ENCODE measurements at places on chromosomes 7 and 10.

DNA sequence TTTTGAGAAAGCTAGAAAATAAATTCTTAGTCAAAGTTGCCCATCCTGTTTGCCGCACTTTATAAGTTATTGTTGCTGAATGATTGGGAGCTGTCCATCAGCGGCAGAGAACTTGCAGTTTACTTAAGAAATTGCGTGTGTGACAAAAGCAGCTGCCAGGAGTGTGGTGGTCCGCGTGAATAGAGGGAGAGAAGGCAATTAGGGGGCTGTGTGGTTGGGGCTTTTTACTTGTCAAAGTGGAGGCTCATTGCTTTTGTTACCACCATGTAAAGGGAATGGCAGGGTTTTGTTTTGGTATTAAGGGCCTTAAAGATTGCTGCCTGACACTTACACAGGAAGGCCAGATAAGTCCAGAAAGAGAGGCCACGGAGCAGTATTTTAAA, 177.8 kb downstream of the TCF7L2 start:
- no peak for DNase-seq

DNA sequence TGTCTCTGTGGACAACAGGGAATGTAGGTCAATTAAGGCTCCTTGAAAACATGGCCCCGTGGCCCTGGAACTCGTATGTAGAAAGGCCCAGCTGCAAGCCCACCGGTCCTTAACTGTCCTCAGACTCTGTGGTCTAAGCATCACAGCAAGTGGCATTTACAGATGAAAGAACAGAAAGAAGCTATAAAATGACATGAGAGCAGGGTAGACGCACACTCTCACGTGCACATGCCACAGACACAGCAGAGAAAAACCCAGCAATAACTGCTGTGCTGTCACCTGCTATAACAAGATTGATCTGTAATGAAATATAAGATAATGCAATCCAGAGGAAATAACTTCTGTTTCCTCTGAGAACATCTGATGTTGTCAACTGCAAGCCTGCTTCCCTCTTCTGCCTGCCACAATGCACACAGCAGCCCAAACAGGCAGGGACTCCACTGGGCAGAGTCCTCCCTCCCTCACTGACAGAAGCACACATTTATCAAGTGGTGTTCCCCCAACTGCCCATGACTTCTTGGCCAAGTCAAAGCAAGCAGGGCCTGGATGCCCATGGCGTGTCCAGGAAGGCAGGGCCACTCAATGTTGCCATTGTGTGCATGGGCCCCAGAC, 63.9 kb downstream of the GFRA1 start:
- DNase-seq, result no peak

DNA sequence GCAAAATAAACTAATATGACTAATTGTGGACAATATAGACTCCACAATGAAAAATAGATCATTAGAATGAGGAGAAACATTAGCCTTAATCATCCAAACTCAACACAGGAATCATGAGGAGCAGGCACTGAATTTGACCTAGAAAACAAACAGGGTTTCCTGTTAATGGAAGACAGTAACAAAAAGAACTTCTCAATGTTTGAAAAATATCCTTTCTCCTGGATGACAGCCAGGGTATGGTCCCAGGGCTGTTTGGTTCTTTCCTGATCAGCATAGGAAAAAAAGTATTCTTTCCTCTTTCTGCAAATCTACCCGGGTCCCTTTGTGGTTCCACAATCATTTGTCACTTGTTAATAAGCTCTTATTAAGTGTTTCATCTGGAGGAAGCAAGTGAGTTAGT, 145.3 kb upstream of the SVIL start:
- DNase-seq, result no peak

DNA sequence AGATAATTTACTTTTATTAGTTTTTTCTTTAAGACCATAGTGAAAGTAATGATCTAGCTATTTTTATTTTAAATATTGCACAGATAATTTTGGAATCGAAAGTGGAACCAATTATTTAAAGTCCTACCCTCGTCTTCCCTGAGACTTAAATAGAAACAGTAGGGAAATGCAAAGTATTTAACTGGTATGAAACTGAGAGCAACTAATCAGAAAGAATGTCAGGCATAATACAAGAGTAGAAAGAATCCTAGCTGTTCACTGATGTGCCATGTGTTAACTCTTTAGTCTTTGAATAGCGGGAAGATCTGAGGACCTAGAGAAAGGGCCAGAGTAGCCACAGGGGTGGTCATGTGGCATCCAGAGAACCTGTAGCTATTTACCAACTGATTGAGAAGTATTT, 630.0 kb downstream of the NRG3 start:
- DNase-seq, result no peak

DNA sequence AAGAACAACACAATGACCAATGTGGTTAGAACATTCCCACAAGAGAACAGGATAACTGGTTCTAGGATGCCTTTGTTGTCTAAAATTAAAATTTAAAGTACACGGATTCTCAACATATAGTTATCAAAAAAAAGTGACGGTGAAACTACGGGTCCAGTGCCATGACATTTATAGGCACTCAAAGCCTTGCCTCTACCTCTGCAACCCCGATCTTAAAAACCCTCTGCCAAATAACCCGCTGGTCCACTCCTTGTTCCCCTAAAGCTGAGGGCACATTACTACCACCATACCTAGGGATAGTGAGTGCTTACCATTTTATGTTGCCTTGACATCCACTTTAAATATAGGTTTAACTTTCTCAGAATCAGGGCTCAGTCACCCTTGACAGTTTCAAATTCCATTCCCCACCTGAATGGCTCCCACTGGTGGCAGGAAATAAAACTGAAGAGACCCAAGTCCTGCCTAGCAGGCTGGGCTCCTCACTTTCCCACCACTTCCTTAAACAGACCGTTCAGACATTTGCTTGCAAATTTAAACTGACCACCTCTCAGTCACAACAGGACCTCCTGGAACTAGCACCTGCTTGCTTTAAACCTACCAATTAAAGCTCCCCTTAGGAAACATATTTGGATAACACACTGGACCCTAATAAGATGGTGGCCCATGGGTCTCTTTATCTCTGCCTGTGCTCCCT, 169.9 kb upstream of the ASAH2 start:
- peak; percentile 20 for DNase-seq

GRCh38 chr10:47050618-47051455, 139.6 kb downstream of the PTPN20 start:
- DNase-seq, result peak; percentile 12

DNA sequence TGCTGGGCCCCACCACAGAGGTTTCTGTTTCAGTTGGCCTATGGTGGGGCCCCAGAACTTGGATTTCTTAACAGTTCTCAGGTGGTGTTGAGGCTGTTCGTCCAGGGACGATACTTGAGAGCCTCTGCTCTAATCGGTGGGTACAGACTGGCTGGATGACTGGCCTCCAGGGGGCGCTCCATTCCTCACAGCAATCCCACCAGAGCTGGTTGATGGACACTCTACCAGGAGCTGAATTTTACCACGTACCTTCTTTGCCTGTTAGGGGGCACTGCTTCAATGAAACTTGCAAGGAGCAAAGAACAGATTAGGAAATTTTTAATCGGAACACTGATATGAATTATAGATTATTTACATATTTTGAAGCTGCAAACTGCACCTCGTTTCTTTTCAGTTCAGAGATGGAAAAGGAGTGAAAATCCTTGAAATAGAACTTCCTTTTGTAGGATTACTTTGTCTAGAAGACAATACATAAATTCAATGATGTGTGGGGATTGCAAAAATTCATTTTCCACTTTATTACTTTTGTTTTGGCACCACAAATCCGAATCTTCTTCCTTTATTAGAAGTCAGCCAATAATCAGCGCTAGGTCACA, 44.8 kb downstream of the KBTBD2 start:
- DNase-seq, result peak; percentile 64

- DNase-seq, result peak; percentile 55
These were observed 78.0 kb downstream of the MKI67 start for GRCh38 chr10:128047991-128048818.

DNA sequence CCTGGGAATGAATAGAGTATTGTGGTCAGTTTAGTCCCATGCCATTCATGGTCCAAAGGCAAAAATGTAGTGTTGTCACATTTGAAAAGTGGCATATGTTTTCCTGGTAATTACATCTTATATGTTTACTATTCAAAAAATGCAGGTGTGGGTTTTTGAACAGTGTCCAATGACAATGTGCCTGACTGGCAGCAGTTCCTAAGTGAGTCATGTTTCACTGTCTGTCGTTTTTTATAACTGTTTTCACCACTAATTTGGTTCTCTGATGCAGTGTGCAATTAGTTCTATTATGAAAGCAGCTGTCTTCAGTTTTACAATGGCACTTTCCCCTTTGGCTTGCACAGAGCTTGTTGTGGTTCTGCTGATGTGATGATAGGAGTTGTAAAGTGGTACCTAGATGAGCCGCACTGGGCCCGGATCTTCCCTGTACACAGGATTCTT, 162.3 kb downstream of the SEM1 start:
- no peak for DNase-seq

GRCh38 chr7:106744563-106745091, 83.7 kb upstream of the CCDC71L start:
- DNase-seq, result no peak

DNA sequence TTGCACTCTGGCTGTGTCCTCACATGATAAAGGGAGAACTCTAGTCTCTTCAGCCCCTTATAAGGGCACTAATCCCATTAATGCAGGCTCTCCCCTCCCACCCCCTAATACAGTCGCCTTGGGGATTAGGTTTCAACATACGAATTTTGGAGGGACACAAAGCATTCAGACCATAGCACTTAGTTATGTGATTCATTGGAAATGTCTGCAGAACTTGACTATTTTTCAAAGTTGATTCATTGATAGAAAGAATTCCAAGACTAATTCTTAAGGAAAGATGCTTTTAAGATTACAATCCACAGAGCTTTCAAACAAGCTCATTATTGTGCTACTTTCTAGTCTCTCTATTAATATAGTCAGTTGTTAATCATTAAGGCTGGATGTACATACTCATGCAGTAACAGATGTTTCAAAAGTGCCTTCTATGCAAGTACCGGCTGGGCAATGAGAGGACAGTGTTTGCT, 85.3 kb upstream of the RPA3 start:
- no peak for DNase-seq

- no peak for DNase-seq
These were observed 581.3 kb downstream of the XPNPEP1 start for GRCh38 chr10:109341986-109342385.

- DNase-seq, result no peak
These were observed 492.0 kb upstream of the CNTNAP2 start for GRCh38 chr7:145624618-145625017.

- peak; percentile 95 for DNase-seq
These were observed 453.4 kb upstream of the AKR1E2 start for GRCh38 chr10:4372601-4373000.

- no peak for DNase-seq
These were observed 281.8 kb upstream of the HGF start for GRCh38 chr7:82051601-82052000.

GRCh38 chr7:13778967-13779366, 210.5 kb downstream of the ETV1 start:
- peak; percentile 40 for DNase-seq

DNA sequence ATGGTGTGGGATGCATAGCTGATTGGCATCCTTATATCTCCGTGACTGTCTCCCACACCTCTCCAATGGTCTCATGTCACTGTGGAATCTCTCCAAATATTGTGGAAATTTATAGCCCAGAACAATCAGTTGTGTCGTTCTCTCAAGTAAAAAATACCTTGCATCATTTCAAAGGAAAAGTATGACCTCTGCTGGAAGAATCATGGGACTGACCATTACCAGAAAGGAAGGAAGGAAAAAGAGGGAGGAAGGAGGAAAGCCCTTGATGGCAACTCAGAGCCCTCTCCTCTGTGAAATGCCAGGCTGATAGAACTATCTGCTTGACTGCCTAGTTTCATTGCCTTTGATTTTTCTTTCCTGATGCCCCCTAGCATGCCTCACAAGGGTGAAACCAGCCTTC, 76.3 kb downstream of the FOXI2 start:
- DNase-seq, result no peak

- peak; percentile 6 for DNase-seq
These were observed 2.7 kb upstream of the IQUB start for GRCh38 chr7:123537026-123537642.

DNA sequence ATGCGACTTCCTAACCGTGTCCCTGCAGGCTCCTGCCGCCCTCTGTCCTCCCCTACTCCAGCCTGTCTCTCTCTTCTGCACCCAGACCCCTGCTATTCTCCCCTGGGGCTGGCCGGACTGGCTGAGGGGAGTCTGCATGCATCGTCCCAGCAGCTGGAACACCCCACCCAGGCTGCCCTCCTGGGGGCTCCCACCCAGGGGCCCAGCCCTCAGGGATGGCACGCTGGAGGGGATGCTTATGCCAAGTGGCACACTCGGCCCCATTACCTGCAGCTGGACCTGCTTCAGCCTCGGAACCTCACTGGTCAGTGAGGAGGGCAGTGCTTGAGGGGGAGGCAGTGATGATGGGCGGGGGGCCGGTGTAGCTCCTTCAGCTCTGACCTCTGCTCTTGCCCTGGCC, 21.7 kb upstream of the ZNF467 start:
- no peak for DNase-seq

DNA sequence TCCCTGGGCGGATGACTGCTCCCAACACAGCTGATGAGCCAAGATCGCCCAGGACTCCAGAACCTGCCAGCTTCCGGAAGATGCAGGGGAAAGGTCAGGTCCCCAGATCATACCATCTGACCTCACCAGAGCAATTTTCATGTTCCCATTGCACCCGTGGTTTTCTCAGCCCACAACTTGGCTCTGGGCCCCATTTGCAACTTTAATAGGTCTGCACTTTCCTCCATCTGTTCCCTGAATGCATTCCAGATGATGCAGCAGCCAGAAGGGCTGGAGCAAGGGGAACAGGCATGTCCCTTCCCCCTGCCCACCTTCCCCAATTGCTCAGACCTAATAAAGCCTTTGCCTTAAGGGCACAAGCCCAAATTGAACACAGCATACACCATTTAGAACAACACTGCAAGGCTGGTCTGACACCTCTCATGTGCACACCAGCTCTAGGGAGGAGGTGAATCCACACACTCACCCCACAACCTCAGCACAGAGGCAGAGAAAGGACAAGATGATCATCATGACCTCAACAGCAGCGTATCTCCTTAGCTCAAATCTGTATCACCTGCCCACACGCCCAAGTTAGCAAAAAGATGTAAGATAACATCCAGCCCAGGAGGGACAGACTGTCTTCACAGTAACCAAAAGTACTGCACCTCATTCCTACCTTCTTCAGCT, 87.5 kb downstream of the PLXNA4 start:
- DNase-seq, result no peak

GRCh38 chr10:102120991-102121738, 997 bp upstream of the LDB1 start:
- DNase-seq, result no peak

DNA sequence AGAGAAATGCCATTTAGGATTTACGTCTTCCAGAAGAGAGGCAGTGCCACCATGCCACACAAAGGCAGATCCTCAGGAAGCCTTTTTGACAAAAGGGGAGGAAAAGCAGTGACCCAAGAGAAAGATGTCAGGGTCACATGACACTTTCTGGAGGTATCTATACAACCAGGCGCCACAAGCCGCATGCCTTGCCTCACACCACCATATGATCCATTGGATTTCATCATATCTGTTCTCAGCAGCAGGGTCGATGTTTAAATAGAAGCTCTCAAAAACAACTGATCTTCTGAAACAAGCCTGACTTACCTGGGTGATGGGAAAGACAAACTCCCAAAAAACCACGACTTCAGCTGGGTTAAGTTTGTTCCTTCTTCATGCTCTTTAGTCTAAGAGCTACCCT, 52.5 kb upstream of the UNC5B start:
- DNase-seq, result no peak

- DNase-seq, result no peak
These were observed 423.8 kb downstream of the GFRA1 start for GRCh38 chr10:115849197-115849596.

Measured in brain microvascular endothelial cell (primary cell).